Fibroblast of skin of scalp (primary cell): ENCODE measurements at places on chromosomes 6 and 20.

DNA sequence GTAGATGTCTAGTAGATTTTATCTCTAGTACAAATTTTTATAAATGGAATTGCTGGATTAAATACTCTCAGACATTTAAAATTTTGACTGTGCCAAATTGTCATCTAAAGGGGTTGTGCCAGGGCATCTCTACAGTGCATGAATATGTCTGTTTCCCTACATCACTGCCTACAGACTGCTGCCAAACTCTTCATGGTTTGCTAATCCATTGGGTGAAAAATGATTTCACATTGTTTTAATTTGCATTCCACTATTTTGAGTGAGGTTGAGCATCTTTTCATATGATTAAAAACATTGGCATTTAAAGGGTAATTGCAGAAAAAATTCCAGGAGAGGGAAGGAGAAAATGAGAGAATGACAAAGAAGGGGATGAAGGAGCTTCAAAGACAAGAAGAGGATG lies 267.7 kb upstream of the RNF24 start:
- DNase-seq = peak; percentile 75

DNA sequence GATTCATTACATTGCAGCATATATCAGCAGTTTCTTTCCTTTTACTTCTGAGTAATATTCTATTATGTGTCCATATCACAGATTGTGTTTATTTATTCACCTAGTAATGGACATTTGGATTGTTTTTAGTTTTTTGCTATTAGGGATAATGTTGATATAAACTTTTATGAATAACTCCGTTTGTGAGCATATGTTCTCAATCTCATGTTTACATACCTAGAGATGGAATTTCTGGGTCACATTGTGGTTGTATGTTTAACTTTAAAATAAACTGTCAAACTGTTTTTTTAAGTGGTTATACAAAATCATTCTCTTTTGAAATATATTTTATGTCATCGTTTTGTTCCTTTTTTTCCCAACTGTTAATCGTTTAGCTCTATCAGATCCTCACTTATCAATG lies 311.6 kb downstream of the MMUT start:
- DNase-seq = no peak

DNA sequence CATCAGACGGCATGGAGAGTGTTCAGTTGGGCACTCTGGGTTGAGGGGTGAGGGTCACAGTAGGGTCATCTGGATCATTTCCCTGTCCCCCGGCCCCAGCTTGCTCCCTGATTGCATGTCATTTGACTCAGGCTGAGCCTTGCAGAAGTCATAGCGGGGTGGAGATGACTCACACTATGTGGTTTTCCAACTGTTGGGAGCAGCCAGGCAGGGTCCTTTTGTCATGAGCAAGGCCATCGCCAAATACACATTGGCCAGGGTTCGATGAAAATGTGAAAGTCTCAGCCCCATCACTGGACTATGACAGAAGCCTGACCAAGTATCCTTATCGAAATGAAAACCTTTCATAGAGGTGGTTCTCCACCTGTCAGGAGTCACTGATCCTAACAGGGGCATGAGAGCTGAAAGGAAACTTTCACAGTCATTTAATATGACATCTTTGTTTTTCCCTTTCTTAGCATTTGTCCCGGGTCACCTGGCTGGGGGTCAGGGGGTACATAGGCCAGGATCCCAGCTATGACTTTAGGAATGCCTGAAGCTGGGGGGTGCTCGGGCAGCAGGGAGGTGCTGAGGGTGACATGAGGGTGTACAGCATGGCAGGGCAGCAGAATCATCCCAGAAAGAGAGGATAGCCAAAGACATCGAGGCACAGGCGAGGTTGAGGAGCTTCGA lies 70.2 kb upstream of the CD93 start:
- peak; percentile 91 for DNase-seq

GRCh38 chr6:25050356-25050755 lies 114.6 kb upstream of the RIPOR2 start:
- DNase-seq = peak; percentile 81

DNA sequence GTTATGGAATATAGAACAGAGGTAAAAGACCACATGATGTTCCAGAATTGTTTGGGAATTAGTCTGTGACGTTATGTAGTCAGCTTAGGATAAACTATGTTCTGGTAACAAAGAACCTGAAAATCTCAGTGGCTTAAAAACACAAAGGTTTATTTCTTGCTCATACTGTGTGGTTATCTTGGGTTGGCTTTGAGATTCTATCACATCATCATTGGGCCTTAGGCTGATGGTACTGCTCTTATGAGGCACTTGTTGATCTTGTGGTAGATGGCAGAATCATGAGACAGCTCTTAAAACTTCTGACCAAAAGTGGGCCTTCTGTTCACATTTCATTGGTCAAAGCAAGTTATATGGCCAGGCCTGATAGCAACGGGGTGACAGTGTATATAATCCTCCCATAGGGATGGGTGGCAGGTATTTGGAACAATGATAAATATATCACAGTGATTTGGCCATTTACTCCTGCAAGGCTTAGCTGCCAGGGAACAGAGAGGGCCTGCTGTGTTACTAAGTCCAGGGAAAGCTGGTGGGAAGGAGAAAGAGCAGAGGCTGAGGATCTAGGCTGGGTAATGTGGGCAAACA lies 13.5 kb downstream of the DHX35 start:
- no peak for DNase-seq

- no peak for DNase-seq
These were observed 14.7 kb downstream of the LRRC73 start for GRCh38 chr6:43495409-43495941.

GRCh38 chr6:163702736-163703135 lies 288.2 kb downstream of the QKI start:
- no peak for DNase-seq

DNA sequence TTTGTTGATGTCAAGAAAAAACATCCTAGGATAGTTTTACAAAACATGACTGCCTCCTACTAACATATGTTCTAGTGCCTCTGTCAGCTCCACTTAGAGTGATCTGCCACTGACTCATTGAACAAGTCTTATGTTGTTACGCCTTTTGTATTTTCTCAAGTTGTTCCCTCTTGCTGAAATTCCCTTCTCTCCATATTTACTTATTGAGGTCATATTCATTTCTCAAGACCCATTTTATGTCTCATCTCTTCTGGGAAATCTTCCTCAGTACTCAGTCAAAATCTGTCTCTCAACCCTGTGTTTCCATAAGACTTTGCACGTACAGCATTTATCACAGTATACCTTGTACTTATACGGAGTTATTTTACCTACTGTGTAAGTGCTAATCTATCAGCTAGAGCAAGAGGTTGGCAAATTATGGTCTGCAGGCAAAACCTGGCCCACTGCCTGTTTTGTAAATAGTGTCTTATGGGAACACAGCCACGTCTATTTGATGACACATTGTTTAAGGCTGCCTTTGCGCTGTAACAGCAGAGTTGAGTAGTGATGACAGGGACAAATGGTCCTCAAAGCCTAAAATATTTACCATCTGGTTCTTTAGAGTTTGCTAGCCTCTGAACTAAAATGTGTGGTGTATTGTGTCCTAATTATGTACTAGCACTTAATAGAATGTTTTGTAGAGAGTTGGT lies 83.4 kb downstream of the ADGRB3 start:
- DNase-seq = peak; percentile 93

DNA sequence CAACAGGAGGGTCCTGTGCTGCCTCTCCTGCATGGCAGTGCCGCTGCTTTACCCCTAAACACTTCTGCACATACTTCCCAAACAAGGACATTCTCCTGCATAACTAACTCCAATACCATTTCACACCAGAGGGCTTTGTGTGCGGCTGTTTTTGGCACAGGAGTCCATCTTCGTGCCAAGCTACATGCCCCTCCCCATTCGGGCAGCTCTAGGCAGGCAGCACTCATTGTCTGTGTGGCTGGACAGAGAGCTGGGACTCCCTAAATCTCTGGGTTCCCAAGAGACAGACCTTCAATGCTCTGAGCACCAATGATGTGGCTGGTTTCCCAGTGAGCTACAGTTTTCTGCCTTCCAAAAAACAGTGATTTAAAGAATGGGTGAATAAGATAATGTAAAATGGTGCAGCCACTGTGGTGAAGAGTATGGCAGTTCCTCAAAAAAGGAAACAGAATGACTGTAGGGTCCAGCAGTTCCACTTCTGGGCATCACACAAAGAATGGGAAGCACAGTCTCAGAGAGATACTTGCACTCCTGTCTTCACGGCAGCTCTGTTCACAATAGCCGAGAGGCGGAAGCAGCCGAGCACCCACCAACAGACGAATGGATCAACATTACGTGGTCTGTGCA lies 80.3 kb upstream of the DUSP22 start:
- no peak for DNase-seq

DNA sequence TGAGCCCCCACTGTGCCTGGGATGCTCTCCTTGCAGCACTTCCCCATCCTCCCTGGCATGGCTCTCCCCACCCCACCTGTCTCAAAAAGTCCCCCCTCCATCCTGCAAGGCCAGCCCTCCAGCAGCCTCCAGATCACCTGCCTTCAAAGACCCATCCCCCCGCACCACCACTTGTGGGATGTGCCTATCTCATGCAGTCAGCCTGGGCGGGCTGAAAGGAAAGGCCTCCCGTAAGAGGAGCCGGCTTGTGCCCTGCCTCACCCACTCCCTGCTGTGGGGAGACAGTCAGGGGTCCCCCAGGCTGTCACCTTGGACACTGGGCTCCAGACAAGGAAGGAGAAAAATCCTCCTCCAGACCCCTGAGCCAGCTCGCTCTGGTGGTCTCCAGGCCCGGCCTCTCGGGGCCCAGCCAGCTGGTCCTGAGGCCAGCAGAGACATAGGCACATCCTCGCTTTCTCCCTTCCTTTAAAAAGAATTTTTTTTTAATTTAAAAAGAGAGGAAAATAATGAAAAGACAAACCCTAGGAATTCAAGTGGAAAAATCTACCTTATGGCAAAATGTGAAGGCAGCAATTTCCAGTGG lies 77.3 kb downstream of the GRM4 start:
- no peak for DNase-seq
